ENCODE measurements at places on chromosomes 6 and 20.

DNA sequence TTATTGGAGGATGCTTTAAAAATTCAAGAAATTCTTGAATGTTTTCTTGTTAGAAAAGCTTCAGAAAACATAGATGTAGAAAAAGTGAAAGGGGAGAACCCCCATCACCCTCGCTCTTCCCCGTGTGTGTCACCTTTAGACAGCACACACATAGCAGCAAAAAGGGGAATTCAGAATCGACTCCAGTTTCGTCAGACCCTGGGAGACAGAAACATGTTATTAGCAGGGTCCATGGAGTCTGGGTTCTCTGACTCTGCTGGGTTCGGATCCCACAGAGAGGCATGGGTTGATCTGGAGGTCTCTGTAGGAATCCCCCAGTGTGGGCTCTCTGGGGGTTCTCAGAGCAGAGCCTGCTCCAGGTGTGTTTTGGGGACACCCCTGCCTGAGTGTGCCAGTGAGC lies 43.7 kb downstream of the ARHGAP40 start:
- DNase-seq = no peak

DNA sequence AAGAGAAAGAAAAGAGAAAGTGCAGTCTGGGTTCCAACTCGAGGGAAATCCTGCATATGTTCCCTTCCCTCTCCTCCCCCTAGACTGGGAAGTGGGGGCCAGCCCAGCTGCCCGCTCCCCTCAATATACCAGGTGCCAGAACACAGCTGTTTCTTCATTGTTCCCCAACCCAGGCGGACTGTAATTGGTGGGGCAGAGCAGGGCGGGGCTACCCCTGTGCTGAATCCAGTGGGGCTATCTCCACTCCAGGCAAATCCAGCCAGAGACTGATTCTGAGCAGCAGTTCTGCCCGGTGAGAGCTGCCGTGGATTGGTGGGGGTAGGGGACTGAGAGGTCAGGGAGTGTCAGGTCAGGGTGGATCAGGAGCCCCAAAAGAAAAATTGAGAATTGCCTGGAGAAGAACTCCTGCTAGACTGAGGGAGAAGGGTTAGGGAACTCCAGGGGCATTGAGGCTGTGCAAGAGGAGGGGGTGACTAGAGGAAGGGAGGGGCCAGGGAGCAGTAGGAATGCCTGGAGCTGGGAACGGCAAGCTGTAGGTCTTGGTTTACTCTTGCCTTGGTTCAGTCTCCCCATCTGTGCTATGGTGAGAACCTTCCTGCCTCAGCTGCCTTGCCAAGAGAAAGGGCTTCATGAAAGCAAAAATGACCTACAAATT lies at the start of gene MYMX:
Gene MYMX, plus strand, starts transcription at position 250 of the 655 bp plus-strand sequence. CDS start 546 bp downstream, outside the sequence.
- no peak for DNase-seq

GRCh38 chr6:165184192-165184979 lies 125.0 kb downstream of the C6orf118 start:
- no peak for DNase-seq

GRCh38 chr20:64161356-64162238 lies 2.7 kb upstream of the MYT1 start:
- DNase-seq = no peak

GRCh38 chr6:109299776-109300564 lies 82.3 kb downstream of the CD164 start:
- no peak for DNase-seq

DNA sequence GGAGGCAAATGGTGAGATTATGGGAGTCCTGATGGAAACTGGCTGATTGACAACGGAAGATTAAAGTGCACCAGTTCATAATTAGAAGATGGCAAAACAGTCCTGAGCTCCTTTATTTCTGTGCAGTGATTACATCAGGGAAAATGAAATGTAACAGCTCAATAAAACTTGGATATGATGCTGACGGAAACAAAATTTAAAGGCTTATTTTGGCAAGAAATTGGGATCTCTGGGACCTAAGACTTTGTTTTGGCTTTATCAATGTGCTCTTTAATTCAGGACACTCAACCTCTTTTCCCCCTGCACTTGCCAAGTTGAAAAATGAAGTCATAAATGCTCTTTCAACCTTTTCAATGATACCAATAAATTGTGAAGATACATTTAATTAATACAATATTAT lies 226.8 kb downstream of the C6orf118 start:
- DNase-seq = no peak

GRCh38 chr20:50294164-50295088 lies 103.8 kb downstream of the CEBPB start:
- no peak for DNase-seq

GRCh38 chr6:32255199-32256153 lies 31.6 kb upstream of the NOTCH4 start:
- DNase-seq = no peak

- DNase-seq = no peak
These were observed 109.9 kb downstream of the CD2AP start for GRCh38 chr6:47587493-47587892.

DNA sequence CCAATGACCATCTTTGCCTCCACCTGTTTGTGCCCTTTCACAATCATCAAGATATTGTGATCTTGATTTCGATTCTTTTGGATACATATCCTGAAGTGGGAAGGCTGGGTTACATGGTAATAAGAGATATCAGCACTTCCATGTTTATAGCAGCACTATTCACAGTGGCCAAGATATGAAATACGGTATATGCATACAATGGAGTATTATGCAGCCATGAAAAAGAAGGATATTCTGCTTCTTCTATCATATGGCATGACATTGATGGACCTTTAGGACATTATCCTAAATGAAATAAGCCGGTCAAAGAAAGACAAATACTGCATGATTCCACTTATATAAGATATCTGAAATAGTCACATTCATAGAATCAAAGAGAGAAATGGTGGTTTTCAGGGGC lies 144.0 kb downstream of the CCDC170 start:
- no peak for DNase-seq

- no peak for DNase-seq
These were observed 205.0 kb upstream of the BTBD3 start for GRCh38 chr20:11712639-11713160.

All from anterior cingulate cortex (tissue), 58 donors.